ENCODE measurements at places on chromosomes 13 and 19. TPM values are rescaled to one million over a fixed set of nuclear protein-coding genes. Genes with fewer than 3 reads are reported as not detected.

GRCh38 chr13:90696656-90697055, 650.8 kb upstream of the MIR17HG start:
- no peak for DNase-seq

The NLRP9 gene
- total RNA-seq, result not detected

DNA sequence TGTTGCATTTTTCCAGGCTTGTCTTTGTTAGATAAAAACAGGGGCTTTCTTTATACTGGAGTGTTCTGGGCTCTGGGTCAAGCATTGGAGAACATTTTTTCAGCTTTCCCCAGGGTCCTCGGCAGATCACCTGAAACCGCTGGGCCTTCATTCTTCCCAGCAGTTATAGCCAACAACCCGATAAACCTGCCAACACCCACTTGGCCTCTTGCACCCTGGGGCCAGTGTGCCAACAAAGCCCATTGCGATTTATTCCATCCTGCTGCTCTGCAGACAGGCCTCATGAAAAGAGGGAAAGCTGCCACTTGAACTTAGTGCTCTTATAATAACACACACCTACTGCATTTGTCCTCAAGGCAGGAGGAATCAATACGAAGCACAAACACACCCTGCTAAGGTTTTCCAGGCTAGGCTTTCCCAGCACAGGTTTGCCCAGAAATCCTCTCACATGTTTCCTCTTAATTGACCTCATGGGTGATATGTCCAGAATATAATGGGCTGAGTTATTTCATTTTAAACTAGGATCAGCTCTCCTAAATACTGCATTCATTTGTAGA, 669.3 kb downstream of the LIG4 start:
- DNase-seq, result no peak

DNA sequence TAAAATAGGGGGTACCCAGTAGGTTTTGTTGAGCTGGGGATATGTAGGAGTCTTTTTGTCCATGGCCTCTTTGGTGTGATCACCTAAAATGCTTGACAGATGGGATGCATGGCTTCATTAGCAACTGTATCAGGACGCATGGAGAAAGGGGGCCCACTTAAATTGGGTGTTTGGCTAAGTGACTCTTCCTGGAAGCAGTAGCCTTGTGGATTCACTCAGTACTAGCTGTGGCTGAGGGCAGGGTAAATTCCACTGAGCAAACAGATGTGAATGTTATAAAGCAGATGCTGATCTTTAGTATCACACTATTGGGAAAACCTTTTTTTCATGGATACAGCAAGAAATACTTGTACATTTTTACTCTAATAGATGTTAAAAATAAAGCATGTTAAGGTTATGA, 140.0 kb downstream of the FGF14 start:
- DNase-seq, result no peak

- peak; percentile 34 for DNase-seq
These were observed 14.6 kb downstream of the JOSD2 start for GRCh38 chr19:50496189-50497021.

The SPRED3 gene
- total RNA-seq, result 2.0 TPM

DNA sequence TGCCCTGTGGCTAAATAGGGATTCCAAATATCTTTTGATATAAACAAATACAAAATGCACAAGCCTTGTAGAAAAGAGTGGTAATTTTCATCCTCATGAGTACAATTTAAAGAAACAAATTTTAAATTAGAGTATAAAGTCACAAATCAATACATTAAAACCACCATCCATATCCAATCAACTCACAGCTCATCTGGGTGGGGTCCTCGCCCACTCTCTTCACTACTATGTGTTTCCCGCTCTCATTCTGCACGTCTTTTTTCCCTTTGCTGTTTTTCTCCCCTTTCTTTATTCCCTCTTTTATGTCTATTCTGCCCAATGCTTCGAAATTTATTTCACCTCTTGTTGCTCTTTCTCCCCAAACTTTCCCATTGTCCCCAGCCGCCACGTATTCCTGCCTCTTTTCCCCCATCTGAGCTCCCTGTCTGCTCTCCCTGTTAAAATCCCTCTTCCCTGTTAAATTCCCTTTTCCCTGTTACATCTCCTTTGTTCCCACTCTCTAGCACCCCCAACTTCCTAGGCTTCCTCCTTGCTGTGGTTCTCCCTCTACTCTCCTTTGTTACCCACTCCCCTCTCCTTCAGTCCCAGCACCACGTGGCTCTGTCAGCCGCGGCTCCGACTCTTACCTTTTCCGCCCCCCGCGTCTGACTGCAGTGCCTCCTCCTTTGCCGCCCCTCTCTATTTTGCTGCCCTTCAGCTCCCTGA, 1.3 kb downstream of the ZNF616 start:
- peak; percentile 57 for DNase-seq
